ENCODE measurements at places on chromosomes 5 and 9.
A peak's percentile ranks its signal among the peaks of the same experiment; 100 is the strongest.

GRCh38 chr5:115267617-115268016, 4.9 kb upstream of the PGGT1B start:
- DNase-seq: no peak

- DNase-seq: no peak
These were observed 40.9 kb downstream of the ARHGEF28 start for GRCh38 chr5:73666891-73667290.

GRCh38 chr9:32351845-32352244, 32.6 kb upstream of the ACO1 start:
- no peak for DNase-seq

- DNase-seq: no peak
These were observed 186.0 kb downstream of the WDR70 start for GRCh38 chr5:37565062-37565670.

DNA sequence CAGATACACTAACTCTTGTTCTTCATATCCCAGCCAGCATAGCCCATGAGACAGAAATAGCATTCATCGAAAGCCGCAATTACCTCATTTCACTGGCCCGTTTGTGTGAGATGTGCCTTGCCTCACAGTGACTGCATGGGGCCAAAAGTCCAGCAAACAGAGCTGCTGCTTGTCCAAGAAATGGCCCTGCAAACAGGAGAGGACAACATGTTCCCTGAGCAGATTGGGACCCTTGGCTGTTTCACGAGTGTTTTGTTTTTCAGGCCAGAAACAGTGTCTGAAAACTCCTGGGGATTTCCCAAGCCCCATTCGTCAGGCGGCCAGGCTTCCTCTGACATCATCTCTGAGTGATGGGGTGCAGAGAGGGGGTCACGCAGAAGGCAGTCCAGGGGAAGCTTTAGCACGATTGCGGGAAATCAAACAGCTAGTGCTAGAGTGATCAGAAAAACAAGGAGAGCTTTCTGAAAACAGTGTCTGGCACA, 503.6 kb upstream of the PAPPA start:
- no peak for DNase-seq

GRCh38 chr9:36470643-36471290, 70.7 kb upstream of the RNF38 start:
- DNase-seq: no peak

GRCh38 chr5:149048811-149049210, 14.1 kb downstream of the SH3TC2 start:
- no peak for DNase-seq

GRCh38 chr5:74945561-74946165, 79.5 kb upstream of the FAM169A start:
- no peak for DNase-seq

DNA sequence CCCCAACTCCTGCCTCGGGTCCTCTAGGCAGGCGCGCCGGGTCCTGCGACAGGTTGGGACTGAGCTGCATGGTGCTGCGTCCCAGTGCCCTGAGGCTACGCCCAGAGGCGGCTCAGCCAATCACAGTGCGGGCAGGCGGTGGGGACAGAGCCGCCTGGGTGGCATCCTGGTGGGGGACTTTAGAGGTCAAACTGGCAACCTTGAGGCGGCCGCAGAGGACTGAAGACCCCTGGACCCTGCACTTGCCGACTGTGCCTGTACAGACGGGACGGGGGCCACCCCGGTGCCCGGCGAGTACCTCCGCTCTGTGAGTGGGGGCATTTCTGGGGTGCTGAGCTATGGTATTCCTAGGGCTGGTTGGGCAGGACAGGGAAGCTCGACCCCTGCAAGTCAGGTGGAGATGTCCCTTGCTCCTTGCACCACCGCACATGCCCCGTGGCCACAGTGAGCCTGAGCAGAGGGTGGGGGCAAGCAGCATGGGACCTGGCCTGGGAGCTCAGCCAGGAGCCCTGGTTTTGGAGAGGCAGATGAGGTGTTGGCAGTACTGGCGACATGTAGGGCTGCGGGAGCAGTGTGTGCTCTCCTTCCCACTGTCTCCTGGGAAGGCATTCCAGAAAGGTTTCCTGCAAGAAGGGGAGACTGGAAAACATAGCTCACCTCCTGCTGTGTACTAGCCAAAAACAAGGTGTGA, 45.5 kb downstream of the CTSL start:
- DNase-seq: no peak

- no peak for DNase-seq
These were observed 22.0 kb downstream of the ABCA1 start for GRCh38 chr9:104905931-104906330.

DNA sequence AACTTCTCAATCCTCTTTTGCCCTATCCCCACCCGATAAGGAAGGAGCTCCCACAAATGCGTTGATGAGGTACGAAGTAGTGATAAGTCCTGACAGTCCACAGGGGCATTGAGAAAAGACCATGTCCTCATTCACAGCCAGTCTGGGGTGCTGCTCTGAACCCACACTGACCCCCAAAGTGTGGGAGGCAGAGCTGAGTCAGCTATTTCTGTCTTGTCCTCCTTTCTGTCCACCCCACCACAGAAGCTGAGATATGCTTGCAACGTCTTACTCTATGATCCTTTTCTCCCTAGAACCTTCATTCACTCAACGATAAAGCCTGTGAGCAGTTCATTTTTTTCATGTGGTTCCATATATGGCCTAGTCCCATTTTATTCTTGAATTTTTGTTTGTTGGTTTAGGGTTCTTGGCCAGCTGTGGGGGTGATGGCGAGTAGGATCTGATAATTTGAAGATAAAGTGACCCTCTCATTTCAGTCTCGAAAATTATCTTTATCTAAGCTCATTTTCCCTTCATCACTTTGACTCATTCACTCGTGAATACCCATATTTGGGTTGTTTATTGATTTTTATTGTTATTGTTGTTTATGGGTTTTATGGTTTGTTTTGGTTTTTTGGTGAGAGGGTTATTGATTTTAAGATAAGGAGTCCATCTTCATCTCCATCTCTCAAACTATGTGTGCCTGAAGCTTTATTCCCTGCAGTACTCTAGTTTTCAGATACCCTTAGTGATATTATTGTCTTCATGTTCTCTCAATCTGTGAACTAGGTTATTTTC, 58.5 kb upstream of the ZNF366 start:
- no peak for DNase-seq

DNA sequence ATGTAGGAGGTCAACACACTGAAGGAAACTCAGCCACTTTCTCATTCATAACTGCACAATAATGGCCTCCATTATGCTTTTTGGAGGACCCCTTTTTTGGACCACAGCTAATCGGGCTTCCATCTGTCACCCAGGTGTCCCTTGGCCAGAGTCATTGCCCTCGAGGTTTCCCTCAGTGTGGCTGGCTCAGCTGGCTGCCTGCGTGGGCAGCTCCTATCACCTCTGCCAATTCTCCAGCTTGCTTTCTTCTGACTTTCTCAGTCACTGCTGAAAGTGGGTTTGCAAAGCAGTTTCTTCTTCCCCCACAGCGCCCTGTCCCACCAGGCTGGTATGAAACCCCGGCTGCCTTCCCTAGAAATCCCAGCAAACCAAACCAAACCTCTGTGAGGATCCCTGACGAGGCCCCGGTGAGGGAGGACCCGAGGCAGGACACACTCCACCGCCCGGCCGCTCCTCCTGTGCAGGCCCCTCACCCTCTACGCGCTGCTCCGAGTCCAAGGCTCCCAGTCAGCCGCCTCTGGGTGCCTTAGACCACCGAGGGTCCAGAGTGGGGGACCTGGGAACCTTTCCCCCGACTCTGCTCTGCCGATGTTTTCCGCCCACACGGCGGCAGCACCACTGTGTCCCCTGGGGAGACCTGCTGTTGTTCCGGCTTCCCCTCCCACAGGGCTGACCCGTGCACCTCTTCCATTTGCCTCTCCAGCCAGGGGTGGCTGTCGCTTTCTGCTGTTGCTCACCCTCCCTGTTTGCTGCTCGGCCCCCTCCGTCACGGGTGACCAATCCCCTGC, 109.5 kb downstream of the TENT4A start:
- no peak for DNase-seq

GRCh38 chr5:96566833-96567587, 95.2 kb upstream of the CAST start:
- DNase-seq: no peak

DNA sequence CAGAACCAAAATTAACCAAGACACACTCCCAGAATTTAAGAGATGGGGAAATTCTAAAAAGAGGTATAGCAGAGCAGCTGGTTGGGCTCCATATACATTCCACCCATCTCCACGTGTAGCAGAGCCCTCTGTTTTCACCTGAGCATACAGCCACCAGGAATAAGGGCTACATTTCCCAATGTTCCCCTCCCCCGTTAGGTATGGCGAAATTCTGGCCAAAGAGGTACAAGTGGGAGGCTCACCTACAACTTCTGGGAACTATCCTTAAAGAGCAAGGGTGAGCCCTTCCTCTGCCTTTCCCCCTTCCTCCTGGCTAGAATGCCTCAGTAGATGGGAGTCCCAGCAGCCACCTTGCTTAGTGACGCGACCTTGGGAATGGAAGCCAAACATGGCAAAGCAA, 5.3 kb upstream of the SAP30L start:
- DNase-seq: no peak

DNA sequence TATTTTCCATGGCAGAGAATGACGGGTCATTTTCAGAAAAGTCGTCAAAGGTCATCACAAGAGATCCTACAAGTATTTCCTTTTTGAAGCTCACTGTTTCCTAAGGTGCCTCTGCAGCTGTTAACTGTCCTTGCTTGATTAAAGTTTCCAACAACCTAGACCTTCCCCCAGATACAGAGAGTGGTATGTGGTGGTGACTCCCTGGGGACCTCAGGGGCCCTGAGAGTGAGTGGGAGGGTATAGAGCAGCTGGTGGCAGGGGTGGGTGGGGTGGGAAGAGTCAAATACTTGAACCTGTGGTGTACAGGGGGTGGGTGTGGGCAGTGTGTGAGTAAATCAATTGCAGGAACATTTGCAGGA, 1.6 kb upstream of the CD72 start:
- no peak for DNase-seq

GRCh38 chr9:84397822-84398221, 57.3 kb upstream of the SLC28A3 start:
- no peak for DNase-seq

- no peak for DNase-seq
These were observed 35.9 kb upstream of the HRH2 start for GRCh38 chr5:175621971-175622370.

GRCh38 chr5:151495320-151495719, 47.9 kb downstream of the SLC36A1 start:
- no peak for DNase-seq

GRCh38 chr5:151029179-151030055, 9.0 kb downstream of the GPX3 start:
- no peak for DNase-seq

DNA sequence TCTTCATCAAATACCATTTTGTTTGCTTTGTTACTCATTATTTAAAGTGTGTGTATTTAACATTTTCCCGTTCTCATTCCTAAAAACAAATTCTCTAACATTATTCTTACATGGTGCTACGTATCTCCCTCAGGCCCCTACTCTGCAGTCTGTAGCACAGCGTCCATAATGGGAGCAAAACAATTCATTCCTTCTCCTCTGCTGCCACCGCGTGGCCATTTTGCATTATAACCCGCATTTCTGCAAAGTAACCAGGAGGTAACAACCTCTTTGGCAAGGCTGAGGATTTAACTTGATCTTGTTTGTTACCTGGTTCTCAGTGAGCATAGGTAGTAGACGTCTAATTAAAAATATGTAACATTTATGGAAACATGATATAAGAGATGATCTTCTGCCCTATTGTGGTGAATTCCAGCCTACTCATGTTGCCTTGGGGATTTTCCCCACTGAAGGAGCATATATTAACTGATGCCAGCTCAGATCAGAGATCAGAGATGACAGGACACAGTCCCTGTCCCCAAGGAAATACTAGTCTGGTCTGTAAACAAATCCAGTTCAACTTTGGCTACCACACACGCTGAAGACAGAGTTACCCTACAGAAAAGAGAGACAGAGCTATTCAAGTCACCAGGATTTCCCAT, 10.5 kb downstream of the OR1K1 start:
- DNase-seq: peak; percentile 13

GRCh38 chr5:169655353-169655752, 18.3 kb downstream of the DOCK2 start:
- no peak for DNase-seq

GRCh38 chr9:92133949-92134604, 18.9 kb upstream of the SPTLC1 start:
- DNase-seq: peak; percentile 32

GRCh38 chr5:11305245-11305644, 544.2 kb upstream of the DAP start:
- no peak for DNase-seq

DNA sequence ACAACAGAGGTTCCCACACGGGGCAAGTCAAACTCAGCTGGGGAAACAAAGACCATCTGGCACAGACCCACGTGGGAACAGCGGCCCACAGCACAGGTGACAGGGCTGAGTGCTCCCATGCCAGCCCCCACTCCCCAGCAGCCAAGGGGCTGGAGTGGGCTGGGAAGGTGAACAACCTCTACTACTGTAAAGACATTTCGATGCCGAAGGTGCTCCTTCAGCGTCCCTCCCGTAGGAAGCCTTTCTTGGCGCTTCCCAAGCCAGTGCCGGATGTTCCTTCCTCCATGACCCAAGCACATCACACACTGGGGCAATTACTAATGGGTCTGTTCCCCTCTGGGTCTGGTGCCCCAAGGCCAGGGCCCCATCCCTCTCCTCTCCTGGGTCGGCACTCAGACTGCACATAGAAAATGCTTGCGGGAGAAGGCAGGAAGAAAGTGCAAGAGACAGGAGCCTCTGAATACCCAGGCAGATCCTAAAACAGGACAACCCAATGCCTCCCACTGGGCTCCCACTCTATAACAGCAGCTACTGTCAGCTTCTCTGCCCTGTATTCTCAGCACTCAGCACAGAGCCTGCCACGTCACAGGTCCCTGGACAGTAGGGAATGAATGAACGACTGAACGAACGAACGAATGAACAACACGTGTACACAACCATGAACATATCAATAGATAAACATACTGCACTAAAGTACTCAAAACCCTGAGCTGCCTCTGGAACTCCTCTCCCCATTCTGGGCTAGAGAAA, 77.0 kb upstream of the LRRTM2 start:
- DNase-seq: no peak

DNA sequence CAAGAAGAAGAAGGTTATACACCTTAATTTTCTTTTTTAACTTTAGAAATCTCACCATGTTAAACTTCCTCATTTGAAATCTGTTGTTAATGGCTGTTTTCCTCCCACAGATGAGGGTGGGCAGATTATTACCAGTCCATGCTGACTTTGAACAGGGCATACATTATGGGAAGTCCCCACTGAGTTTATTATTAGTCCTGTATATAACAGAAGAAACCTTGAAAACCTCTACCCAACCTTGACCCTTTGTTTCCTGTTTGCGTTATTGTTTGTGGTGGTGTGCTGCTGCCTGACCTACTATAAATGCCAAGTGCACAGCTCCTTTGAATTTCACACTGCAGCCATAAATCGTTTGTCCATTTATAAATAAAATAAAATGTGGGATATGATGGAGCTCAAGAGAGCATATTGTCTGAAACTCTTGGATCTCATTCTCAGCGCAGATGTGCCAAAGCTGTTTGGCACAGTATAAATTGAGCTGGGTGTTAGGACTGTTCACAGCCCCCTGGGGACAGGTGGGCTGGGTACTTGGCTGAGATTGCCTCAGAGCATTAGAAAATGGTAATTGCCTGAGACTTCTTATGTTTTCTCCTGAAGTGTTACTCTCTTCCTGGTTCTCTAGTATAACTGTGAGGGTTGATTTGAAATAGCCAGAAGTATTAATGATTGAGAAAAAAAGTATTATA, 139.6 kb downstream of the SPATA31D1 start:
- no peak for DNase-seq
